ENCODE measurements at places on chromosomes 7 and 10.

DNA sequence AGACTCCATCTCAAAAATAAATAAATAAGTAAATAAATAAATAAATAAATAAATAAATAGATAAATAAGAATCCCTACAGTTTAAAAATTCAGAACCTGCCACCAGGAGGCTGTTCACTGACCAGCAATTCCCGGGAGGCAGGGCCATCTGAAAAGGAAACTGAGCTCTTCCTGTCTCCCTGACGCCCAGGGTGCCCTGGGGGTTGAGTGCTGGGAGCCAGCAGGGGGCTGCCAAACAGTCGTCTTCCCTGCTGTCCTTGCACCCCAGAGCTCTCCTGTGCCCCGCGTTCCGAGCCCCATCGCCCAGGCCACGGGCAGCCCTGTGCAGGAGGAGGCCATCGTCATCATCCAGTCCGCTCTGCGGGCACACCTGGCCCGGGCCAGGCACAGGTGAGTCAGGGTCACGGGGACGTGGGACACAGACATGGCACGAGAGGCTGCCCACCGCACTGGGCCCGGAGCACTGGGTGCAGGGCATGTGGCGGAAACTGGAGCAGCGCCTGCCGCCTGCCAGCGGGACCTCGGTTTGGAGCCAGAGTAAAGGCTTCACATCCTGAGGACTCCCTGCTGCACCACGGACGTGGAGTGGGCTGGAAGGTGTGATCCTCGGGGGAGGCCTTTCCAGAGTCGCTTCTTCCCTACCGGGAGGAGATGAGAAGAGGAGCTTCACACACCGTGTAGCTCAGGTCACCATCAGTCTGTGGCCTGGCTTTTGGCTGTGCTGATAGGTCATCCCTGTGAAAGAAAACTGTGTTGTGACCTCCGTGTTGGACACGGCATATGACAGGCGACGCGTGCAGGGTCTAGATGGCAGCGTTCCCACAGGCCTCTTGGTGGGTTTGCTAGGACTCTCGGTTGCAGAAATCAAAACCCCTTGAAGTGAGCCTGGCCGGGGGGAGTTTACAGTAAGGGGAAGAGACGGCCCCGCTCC is 25.9 kb upstream of the TTYH3 start:
- no peak for DNase-seq

- DNase-seq: no peak
Measured at GRCh38 chr10:23558361-23558799, 119.5 kb downstream of the OTUD1 start.

- DNase-seq: no peak
Measured at GRCh38 chr10:117239721-117240620, 943 bp upstream of the SLC18A2 start.

DNA sequence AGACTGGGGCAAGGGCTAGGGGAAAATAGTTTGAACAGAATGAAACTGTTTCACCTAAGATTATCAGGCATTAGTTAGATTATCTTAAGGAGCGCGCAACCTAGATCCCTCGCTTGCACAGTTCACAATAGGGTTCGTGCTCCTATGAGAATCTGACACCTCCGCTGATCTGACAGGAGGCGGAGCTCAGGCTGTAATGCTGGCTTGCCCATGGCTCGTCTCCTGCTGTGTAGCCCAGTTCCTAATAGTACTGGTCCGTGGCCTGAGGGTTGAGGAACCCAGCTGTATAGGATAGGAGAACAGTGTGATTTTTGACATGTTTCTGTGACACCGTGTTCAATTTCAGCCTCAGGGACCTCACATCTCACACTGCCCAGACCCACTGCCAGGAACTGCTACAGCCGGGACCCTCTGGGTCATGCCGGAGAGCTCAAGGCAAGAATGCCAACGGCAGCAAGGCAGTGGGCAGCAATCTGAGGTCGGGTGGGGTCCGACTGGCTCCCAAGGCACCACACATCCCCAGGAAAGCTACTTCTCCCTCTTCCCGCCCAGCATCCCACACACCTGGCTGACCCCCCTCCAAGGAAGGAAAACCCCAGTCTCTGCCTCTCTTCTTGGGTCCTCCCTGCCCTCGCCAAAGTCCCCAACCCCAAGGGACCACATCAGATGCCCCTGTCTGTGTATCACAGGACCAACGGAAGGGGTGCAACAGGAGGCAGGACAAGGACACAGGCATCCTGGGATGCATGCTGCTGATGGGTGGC is 31.7 kb downstream of the CAMK2B start:
- peak; percentile 4 for DNase-seq

DNA sequence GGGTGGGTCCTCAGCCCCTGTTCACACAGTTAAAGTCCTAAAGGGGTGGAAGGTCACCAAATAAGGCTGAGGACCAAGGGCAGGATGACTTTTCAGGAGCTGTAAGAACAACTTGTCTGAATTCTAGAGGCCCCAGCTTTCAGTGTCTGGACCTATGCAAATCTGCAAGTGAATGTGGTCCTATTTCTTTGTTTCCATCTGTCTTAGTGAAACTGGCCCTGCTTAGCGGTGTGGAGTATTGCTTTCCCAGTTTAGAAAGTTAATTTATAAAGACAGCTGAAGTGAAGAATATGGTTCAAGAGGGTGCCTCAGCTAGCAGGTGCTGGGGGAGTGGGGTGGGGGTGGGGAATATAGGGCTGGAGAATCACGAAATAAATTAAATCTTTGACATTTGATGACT is 40.1 kb downstream of the HHEX start:
- no peak for DNase-seq

- peak; percentile 92 for DNase-seq
Measured at GRCh38 chr10:93445097-93445960, 36.8 kb downstream of the MYOF start.

DNA sequence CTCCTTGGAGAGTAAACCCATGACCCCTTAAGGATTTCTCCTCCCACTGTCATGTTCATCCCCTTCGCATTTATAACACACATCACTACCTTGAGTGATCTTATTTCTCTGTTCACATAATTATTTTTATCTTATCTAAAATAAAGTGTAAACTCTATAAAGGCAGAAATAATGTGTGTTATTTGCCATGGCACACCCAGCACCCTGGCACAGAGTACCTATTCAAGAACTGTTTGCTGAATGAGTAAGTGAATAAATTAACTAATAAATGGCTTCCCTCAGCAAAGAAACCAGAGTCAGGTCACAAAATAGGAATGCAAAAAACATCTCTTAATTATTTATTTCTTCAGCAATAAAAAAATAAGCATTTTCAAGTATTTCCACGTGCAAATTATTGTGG is 330.3 kb upstream of the GHITM start:
- no peak for DNase-seq

DNA sequence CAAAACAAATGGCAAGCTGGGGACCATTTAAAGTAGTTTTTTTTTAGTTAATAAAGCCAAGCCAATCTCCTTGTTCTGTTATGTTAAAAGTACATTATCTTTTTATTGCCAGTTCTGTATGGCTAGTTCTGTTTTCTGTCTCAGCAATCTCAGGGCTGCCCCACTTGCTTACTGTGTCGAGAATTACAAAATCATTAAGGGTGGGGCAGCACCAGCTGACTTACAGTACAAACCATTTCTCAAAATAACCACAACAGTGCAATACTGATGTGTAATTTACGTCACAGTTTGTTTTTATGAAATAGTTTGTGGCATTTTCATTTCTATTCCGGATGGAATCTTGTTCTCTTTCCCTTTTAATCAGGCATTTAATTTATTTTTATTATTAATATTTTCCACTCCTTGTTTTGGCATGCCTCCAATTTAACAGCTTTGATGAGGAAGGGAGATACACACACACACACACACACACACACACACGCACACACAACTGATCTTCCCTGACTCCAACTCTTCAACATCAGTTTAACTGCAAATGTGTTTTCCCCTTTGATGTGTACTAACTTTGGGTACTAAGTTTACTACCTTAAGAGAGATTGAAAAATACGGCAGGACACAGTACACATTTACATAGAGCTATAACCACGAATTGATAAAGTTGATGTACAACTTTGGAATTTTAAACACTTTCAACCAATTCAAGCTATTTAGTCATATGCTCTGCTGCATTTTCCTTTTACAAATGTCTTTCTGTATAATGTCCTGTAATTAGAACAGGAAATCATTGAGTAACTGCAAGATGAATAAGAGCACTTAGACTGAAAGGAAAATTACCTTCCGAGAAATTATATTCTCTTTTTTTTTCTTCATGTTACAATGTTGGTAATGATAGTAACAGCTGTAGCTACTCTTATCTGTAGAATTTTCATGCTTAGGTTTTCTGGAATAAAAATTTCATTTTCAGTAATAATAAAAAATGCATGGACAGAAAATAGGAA is 91.5 kb downstream of the ARID5B start:
- DNase-seq: peak; percentile 85

- DNase-seq: no peak
Measured at GRCh38 chr10:30231071-30231652, 117.9 kb downstream of the MTPAP start.

DNA sequence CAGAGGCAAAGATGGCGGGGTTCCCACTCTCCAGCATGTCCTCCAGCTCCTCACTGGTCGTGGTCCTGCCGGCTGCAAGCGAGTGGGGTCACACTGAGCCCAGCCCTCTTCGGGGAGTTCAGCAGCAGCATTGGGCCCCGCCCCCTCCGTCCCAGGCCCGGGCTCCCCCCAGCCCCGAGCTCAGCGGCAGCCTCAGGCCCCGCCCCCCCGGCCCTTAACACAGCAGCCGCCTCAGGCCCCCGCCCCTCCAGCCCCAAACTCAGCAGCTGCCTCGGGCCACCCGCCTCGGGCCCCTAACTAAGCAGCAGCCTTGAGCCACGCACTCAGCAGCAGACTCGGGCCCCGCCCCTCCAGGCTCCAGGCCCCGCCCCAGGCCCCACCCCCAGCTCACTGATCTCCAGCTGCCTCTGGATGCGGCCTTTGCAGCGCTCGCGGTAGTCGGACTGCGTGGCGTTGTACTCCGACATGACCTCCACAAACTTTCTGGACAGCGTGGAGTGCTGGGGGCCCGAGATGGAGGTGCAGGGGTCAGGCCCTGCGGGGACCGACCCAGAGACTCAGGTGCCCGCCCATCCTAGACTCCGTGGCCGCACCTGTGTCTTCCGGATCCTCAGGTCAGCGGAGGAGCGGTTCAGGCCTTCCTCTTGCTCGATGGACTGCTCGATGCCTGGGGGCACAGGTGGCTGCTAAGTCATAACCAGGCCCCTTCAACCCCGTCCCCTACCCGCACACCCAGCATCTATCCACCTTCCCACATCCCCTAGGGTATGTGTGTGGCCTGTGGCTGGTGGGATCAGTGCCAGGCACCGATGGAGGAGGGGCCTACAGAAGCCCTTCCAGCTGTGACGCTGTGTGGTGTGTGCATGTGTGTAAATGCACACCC is 15.5 kb downstream of the STX1A start:
- DNase-seq: peak; percentile 70

DNA sequence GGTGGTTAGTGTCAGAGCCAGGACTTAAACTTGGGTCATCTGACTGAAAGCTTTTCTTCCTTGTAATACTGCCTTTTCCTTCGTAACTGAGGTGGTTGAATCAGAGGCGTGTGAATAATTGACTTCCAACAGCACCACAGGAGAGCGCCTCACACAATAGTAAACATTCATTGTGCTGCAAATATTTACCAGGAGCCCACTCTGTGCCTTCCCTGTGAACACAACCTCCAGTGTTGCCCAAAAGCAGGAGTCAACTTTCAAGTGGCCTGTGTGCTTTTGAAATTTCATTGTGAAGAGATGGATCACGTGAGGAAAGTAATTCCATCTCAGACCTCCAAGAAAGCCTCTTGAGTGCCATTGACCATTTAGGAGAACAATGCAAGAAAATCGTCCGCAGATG is 60.2 kb downstream of the ADRA2A start:
- no peak for DNase-seq

DNA sequence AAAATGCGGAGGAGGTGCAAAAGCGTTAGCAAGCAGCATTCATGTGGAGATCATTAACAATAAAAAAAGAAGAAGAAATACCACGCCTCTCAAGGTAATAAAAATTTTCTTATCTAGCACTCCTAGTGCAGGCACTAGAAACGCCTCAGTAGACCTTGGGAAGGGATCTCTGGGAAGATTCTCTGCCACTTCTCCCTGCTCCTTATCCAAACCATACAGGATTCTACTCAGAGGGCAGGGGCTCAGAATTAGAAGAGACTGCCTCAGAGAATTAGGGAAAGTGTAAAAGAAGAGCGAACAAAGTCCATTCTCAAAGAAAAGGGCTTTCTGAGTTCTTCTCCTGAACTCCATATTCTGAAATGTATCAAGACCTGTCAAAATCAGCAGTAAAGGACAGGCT is 413.4 kb downstream of the SORCS1 start:
- no peak for DNase-seq

DNA sequence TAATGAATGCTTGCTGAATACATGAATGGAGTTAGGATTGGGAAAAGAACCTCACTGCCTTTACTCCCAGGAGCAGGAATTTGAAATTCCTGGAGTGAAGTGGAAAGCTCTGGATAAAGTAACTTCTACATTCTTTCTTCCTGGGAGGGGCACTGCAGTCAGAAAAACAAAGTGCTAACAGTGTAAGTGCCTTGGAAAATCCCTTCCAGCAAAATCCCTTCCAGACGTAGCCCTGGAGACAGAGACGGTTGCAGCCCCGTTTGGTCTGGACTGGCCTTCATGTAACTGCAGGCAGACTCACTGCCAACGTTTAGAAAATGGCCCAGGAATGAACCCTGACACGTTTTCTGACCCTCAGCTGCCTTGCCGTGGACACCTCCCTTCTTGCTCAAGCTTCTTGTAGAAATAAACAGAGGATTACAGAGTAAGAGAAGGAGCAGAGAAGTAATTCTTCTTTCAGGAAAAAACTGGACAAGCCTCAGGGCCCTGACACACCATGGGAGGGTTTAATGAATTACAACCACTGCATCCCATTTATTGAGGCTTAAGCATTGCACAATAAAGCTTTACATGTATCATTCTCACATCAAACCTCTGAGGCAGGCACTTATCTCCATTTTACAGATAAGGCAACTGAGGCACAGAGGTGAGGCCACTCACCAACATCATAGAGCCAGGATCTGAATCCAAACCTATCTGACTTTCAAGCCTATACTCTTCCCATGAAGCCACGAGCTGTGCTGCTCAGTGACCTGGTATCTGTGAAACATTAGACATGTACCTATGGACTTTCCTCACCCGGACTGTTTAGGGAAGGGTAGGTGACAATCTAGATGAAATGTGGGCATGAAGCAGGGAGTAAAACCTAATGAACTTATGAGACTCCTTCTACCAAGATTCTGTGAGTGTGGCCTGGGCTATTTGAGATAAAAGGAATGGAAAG is 7.8 kb downstream of the ITPRIP start:
- DNase-seq: peak; percentile 77

- DNase-seq: no peak
Measured at GRCh38 chr10:34213193-34213804, 601.8 kb downstream of the PARD3 start.

All from AG20443 (cell line).